ENCODE measurements at places on chromosomes 3 and 15.

DNA sequence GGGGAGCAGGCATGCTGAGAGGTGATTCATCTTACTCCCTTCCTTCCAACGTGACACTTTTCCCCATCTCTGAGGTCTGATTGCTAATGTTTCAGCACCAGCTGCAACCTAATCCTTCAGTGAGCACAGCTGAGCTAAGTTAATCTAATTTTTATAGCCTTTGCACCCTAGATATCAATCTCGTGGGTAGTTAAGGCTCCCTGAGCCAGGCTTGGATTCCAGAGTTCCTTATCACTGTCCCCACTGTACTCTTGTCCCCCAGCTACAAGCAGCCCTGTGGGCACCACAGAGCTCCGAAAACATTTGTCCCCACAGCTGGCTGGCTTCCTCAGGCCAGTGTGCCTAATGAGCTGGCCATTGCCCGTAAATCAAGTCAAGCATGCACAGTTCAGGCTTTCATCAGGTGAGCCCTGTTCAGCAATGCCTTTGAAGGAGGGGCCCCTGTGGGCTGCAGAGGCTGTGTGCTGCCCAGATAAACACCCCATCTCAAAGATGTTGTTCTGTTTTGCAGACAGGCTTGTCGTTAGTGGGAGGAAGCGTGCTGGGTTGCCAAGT, 376.9 kb upstream of the RASGRP1 start:
- no peak for DNase-seq

- DNase-seq, result no peak
Observed at GRCh38 chr15:34973512-34973911, 4.0 kb upstream of the AQR start.

GRCh38 chr3:100590840-100591147, 18.6 kb upstream of the ADGRG7 start:
- no peak for DNase-seq

- DNase-seq, result no peak
Observed at GRCh38 chr15:31169558-31169957, 68.0 kb upstream of the TRPM1 start.

- DNase-seq, result no peak
Observed at GRCh38 chr3:148006508-148006907, 597.3 kb downstream of the ZIC1 start.
